ENCODE measurements at places on chromosomes 3 and 15.

GRCh38 chr3:144244662-144245061, 273.0 kb downstream of the DIPK2A start:
- DNase-seq, result no peak

- DNase-seq, result no peak
Observed at GRCh38 chr15:62403164-62403809, 238.2 kb upstream of the C2CD4B start.

DNA sequence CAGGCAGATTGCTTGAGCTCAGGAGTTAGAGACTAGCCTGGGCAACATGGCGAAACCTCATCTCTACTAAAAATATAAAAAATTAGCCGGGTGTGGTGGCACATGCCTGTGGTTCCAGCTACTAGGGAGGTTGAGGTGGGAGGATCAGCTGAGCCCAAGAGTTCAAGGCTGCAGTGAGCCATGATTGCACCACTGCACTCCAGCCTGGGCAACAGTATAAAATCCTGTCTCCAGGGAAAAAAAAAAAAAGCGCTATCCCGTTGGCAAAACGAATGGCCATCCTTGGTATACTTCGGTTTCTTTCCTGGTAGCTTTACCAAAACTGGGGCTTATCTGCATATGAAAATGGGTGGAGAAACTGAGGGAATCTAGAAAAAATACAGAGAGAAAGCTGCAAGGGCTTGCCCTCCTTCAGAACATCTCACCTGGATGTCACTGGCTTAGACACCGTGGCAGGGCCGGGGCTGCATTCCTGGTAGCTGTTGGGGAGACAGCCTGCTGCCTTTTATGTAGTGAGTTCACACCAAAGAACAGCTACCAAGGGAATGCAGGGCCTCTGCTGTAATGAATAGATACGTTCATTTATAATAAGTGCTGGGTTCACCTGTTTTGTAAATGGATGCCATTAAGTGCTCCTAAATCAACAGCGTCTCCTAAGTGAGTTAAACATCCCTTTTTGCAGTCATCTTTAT, 96.0 kb downstream of the IQSEC1 start:
- DNase-seq, result no peak

DNA sequence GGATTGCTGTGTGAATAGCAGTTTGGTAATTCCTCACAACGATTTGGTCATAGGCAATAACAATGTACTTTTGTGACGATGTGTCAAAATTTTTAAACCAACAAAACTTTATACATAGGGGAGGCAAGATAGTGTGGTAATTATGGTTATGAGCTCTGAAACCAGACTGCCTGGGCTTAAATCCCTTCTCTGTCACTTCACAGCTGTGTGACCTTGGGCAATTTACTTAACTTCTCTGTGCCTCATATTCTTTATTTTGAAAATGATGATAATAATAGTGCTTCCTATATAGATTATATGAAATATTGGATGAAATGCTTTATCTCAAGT, 5.7 kb downstream of the CD200 start:
- DNase-seq, result no peak

- no peak for DNase-seq
Observed at GRCh38 chr15:38610748-38611147, 46.1 kb upstream of the RASGRP1 start.

DNA sequence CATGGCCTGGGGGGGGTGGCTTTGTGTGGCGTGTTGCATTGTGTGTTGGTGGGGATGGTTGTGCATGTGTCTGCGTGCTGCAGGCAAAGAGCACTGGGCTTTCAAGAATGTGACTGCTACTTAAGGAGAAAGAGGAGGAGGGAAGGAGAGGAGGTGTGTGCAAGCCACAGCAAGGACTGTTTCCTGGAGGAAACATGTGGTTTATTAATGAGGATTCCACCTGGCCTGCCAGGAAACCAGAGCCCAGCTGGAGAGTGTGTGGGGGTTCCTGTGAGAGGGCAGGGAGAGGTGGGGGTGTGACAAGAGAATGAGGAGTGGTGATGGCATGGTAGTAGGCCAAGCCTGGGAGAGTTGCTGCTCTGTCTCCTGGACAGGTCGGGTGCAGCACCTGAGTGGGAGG, 258.1 kb upstream of the ROPN1 start:
- peak; percentile 56 for DNase-seq

- DNase-seq, result no peak
Observed at GRCh38 chr15:59456114-59456513, 18.1 kb downstream of the FAM81A start.

GRCh38 chr3:158789592-158789991, 12.3 kb upstream of the MFSD1 start:
- peak; percentile 69 for DNase-seq

- DNase-seq, result no peak
Observed at GRCh38 chr3:141302364-141303141, 65.8 kb upstream of the ZBTB38 start.

DNA sequence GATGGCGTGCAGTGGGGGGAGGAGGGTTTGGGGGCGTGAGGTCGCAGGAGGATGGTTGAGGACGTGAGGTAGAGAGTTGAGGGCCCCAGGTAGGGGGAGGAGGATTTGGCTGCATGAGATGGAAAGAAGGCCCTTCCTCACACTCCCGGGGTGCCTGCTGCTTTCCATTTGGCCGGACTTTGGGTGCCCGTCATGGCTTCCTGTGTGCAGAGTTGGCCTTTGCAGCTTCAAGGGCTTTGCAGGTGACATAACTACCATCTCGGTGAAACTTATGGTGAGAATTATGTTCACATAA, 1.7 kb downstream of the MLF1 start:
- no peak for DNase-seq

DNA sequence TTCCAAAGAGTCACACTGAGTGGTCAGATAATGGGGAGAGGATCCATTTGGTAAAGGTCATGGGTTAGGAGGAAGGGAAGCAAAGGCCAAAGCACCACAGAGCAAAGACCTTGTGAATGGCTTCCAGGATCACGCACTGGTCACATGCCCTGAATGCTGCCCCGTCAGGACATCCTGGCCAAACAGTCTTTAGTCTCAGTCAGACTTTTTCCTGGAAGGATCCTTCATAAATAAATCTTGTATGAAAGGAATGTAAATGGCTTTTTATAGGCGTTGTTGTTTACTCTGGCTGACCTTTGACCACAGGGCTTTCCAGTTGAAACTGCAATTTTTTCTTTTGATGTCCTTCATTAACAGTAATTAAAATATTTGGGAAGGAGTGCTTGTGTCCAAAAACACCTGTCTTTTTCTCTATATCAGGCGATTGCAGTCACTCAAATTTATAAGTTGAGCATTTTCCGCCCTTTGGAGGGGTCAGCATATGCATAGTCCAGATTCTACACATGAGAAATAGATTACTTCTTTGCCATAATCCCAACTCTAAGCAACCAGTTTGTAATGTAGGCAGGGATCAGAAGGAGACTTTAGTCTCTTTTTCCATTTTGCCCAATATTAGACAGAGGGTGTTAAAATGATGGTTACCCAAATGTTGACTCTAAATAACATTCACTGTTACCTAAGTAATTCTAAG, 48.4 kb downstream of the CHAC1 start:
- DNase-seq, result no peak

DNA sequence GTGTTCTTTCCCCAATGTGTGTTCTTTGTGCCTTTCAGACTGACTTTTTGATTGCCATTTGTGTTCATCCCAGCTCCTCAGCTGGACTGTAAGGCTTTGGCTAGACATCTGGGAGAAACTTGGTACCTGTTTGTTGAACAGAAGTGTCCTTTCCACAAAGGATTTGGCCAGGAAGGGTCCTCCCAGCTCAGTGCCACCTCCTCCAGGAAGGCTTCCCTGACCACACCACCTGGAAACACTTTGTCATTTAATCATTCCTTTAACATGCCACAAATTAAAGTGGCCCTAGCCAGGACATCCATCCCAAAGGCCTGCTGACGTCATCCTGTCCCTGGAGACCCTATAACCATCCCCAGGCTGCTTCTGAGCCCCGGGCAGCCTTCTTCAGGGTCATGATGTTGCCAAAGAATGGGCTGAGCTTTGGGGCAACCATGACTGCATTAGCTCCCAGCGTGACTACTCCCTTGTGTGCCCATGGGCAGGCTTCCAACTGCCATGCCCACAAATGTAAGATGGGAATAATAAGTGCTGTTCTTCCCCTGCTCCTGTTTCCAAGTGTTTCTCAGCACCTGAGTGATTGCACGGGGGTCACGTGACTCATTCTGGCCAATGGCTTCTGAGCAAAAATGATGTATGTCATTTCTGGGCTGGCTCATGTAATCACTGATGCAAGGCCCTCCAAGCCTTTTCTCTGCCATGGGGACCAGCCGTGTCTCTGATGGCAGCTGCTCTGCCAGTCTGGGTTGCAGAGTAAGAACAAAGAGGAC, 112.5 kb upstream of the SMAD3 start:
- no peak for DNase-seq

GRCh38 chr3:86182606-86183005, 808.3 kb downstream of the VGLL3 start:
- no peak for DNase-seq

GRCh38 chr15:42011074-42011473, 9.8 kb downstream of the PLA2G4E start:
- DNase-seq, result no peak

DNA sequence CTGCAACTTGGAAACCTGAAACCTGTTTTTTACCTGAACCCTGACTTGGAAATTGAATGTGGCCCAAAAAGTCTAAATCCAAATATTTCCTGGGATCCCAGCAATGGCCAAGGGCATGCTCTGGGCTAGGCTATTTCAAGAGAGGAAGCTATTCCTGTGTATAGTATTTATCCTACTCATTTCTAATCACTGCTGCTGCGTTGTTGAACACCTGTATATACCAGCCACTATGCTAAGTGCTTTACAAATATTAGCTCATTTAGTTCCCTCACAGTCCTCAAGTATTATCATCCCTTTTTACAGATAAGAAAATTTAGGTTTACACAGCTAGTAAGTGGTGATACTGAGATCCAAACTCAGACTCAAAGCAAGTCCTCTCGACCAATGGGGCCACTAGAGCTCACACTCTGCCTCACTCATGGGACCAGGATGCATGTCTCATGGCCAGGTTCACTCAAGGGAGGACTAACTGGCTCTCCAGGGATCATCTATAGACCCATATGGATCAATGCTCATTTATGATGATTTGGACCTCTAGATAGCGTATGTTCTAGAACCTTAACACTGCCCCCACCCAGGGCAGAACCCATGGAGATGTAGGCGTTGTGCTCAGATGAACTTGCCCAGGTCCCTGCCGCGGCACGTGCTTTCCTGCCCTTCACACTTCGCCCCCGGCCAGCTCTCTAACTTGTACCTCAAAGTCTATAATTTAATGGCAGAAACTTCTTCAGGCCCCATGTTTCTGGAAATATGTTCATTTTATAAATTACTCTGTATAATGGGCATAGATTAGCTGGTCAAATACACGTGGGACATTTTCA, 2.6 kb upstream of the CCR4 start:
- no peak for DNase-seq

GRCh38 chr3:16174976-16175901, 759 bp downstream of the GALNT15 start:
- DNase-seq, result peak; percentile 20

DNA sequence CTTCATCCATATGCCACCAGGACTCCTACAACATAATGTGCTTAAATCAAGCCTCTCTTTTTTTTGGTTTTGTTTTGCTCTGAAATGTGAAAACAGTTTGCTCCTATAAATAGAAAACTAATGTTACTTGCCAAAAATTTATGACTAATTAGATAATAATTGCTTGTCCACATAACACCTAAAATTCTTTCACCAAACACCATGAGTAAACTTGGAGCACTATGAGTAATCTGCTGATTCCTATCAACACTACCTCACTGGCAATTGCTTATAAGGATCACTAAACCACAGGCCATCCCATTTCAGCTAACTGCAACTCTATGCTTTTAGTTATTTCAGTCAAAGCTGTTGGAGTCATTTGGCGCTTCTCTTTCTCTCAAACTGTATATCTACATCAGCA, 252.7 kb downstream of the EPHA3 start:
- no peak for DNase-seq

DNA sequence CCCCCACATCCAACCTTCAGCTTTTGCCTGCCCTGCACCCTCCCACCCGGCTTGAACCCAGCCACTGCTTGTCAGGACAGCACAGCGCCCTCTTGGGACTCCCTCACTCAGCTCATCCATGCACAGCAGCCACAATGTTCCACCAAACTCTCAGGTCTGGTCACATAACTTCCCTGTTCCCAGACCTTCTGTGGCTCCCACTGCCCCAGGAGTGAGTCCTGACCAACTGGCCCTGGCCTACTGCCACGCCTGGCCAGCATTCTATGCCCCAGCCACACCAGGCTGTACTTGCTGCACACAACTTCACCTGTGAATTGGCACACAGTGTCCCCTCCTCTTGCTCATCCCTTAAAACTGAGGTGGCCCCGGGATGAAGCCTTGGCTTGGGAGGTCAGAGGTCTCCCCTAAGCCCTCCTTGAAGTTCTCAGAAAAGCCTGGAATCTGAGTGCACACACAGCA, 21.0 kb downstream of the PLXNB1 start:
- DNase-seq, result no peak

- DNase-seq, result no peak
Observed at GRCh38 chr3:25581823-25582222, 82.9 kb downstream of the TOP2B start.

- DNase-seq, result no peak
Observed at GRCh38 chr3:42632146-42632545, 21.4 kb upstream of the ZBTB47 start.

DNA sequence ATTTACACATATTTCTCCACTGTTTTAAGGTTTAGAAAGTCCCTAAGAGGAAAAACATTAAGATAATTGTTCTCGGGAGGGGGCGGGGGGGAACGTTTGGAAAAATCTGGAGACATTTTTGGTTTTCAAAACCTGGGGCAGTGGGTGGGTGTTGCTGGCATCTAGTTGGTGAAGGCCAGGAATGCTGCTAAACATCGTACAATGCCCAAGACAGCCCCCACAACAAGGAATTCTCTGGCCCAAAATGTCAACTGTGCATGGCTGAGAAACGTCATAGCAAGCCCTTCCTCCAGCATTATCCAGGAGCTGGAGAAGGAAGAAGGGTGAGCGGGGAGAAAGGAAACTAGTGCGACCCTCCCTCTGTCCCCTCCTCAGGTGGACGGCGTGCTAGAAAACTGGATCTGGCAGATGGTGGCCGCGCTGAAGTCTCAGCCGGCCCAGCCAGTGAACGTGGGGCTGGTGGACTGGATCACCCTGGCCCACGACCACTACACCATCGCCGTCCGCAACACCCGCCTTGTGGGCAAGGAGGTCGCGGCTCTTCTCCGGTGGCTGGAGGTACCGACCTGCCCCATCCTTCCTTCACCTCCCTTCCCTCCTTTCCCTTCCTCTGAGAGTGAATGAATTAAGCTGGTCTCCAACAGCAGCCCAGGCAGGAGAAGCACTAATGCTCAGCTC, 109.8 kb downstream of the LIPC start:
- no peak for DNase-seq

GRCh38 chr3:45644791-45645201, 44.4 kb upstream of the SACM1L start:
- peak; percentile 32 for DNase-seq

DNA sequence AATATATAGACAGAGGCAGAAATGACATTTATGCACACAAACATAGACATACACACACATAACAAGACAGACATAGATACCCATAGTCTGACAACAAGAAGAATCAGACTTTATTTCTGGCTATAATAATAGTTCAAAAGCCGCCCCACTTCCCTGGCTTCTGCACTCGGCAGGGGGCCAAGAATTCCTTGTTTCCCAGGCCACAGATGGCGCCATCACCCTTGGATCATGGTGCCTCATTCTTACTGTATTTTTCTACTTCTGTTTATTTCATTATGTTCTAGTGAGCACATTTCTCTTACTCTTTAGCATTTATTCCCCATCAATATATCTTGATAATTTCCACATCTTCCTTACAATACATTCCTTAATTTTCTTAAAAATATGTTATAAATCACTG, 387.5 kb downstream of the NLGN1 start:
- no peak for DNase-seq
